ENCODE measurements at places on chromosomes 7 and 10.

DNA sequence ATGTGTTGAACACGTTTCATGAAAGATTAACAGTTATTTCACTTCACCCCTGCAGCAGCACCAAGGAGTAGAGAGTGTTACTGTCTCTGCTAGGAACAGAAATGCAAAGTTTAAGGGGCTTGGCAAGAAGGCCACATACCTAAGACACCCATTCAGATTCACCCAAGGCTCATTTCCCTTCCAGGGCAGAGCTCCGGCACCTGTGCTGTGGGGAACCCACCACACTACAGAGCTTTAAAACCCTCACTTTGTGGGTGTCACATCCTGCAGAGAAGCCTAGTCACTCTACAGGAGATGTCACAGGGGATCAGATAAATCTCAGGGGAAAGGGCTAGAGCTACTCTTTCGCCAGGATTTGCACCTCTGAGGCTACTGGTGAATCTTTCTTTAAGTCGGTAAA, 176.1 kb upstream of the KLF6 start:
- no peak for DNase-seq

- DNase-seq: no peak
These were observed 378.6 kb downstream of the REEP3 start for GRCh38 chr10:63899673-63900300.

DNA sequence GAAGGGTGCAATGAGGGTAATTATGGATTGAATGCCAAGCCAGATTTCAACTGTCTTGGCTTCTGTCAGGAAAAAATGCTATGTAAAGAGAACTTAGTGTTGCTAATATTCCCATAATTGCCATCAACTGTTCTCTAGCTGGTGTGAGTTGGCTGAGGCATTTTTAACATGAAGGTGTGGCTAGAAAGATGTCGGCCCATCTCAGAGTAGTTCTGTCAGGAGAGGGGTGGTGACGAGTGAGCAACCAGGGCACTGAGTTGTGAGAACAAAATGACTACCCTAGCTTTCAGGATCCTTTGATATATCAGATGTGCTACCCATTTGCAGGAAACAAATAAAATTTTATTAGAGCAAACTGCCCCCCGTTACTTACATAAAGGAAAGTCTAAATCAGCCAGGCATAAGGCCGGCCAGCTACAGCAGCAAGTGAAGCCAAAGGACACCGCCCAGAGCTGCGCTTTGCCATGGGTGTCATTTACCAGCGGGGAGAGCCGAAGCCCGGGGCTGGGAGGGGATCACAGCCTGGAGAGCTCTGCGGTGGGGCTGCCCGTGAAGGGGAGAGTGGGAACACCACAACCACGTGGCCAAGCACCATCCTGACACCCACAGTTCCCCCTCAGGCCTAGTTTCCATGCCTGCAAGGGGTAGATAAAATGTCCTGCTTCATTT, 141.4 kb downstream of the ICA1 start:
- no peak for DNase-seq

- no peak for DNase-seq
These were observed 12.2 kb downstream of the VSIR start for GRCh38 chr10:71761105-71761511.

DNA sequence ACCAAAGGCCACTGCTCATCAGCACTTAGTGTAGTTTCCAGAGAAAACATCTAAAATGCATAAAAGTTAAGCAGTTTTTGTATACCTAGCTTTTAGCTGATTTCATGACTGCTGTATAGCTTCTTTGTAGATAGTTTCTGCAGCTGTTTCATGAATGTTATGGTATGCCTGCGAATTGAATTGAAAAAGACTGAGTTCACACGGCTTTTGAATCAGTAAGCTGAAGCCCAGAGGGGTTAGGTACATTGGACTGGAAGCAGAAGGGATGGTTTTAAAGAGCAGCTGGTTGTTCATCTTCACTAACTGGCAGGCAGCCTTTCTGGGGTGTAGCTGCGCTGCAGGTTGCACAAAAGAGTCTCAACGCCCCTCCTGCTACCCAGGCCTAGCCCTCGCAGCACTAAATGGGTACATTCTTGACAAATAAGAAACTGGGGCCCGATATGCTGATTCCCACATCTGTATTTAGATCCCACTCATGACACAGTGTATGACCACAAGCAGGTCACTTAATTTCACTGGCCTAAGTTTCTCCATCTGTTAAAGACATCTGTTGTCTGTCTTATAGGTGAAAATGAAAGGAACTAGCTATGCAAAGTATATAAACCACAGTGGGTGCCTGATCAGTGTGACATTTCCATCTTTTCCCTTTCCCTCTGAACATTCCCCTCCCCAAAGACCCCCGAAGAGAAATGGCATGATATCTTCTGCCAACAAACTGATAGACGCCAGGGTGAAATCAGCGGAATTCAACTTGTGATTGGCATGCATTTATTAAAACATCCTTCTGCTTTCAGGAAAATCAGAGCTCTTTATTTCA, 85.9 kb upstream of the AGBL3 start:
- no peak for DNase-seq

DNA sequence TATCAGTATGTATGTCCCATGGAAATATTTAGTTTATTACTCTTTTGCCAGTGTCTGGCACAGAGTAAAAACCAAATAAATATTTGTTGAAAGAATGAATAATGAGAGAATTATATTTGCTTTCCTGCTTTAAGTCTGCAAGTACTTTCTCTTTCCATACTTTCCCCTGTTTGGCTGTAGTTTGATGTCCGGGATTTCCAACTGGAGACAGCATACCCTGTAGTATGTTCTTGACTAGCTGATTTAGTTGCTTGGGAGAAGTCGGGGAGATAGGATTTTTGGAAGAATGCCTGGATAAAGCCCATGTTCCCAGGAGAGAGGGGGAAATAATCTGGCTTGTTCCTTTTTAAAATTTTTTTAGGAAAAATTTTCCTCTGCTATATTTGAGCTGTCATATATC, 516.1 kb downstream of the CCSER2 start:
- no peak for DNase-seq

- no peak for DNase-seq
These were observed 1183.4 kb upstream of the AUTS2 start for GRCh38 chr7:68414631-68415425.
